Stomach (tissue), 19 donors: ENCODE measurements at places on chromosomes 1 and 21. TPM values are rescaled to one million over a fixed set of nuclear protein-coding genes. Genes with fewer than 3 reads are reported as not detected.

PDE9A gene
- total RNA-seq = 77.1 TPM

DNA sequence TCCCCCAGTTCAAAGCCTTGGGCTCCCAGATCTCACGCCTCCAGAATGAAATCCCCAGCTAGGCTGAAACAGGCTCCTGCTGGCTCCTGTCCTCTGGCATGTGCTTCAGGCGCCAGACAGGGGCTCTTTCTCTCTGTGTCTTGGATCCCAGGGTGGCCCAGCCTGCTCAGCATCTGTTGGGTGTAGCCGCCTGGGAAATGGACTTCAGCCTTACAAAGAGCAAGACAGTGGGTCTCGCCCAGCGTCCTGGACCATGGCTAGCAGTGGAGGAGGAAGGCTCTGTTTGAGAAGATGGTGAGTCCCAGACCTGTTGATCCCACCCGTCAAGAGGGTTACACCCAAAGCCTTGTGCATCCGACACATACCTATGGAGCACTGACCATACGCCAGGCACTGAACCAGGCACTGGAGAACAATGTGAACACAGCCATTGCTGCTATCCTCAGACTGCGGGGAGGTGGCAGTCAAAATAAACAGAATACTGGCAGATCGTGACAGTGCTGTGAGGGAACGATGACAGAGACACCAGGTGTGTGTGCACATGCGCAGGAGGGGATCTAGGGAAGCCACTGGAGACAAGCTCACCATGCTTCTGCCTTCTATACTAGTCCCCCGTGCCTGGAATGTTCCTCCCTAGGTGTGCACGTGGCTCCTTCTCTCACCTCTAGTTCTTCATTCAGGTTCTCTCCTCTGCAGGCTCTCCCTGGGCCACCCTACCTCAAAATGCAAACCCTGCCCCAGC is 93.0 kb upstream of the GCLM start:
- no peak overlapping the region for H3K4me3 ChIP-seq
- H3K4me1 ChIP-seq = no peaks in the 10 kb centered on the region
- H3K27ac ChIP-seq = no peak overlapping the region
- no peaks in the 10 kb centered on the region for H3K27me3 ChIP-seq
- H3K36me3 ChIP-seq = no peaks in the 10 kb centered on the region

DNA sequence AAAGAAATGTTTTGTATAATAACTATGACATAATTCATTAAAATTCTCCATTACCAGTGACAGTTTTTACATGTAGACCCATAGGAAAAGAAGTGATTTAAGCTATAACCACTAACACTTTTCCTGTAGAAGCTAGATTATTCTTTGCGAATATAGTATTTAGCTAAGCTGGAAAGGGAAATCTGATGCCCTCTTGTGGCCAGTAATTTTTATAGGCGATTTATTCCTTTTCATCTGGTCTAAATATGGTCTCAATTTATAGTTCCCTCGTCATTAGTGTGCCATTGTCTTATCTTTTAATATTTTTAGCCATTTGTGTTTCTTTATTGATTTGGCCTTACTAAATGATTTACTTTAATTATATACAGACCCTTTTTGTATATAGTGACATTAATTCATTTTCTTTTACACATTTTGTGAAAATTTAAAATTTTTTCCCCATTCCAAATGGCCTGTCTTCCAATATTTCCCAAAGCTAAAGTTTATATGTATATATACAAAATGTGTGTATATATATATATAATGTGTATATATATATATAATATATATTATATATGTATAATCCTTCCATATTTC is 26.7 kb downstream of the BTG3 start:
- H3K27ac ChIP-seq = no peak overlapping the region
- no peaks in the 10 kb centered on the region for H3K36me3 ChIP-seq
- no peaks in the 10 kb centered on the region for H3K27me3 ChIP-seq
- H3K4me3 ChIP-seq = no peak overlapping the region

- no peaks in the 10 kb centered on the region for H3K4me1 ChIP-seq
- H3K36me3 ChIP-seq = no peaks in the 10 kb centered on the region
- no peak for DNase-seq
- H3K27ac ChIP-seq = no peak overlapping the region
- no peak overlapping the region for H3K4me3 ChIP-seq
- H3K27me3 ChIP-seq = no peaks in the 10 kb centered on the region
Observed at GRCh38 chr1:198440842-198441241, 99.6 kb downstream of the ATP6V1G3 start.

DNA sequence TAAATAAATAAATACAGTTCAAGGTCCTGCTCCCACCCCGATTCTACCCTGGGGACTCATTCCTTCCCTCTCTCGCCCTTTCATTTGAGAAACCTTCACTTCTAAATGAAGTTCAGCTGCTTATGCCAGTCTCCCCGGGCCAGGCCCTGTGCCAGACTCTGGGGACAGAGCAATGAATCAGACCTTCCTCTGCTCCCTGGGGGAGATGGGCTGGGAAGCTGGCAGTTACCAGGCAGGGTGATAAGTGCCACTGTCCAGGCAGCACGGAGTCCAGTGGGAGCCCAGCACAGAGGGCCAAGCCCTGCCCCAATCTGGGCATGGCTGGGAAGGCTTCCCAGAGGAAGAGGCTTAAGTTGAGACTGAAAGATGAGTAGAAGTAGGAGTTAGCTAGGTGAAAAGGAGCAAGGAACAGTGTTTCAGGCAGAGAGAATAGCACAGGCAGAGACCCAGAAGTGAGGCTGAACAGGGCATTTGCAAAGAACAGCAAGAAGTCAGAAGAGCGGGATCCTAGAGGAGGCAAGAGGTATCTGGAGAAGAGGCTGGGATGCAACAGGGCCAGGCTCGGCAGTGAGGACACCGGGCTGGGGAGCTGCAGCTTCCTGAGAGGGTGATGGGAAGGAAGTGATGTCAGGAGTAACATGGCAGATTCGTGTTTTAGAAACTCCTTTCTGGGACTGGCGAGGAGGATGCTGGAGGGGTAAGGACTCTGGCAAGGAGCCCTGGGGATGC is 13.5 kb downstream of the KCNQ4 start:
- H3K36me3 ChIP-seq = no peaks in the 10 kb centered on the region
- H3K27me3 ChIP-seq = no peaks in the 10 kb centered on the region
- no peak overlapping the region for H3K27ac ChIP-seq
- no peak overlapping the region for H3K4me3 ChIP-seq
- H3K4me1 ChIP-seq = peaks cover 37% of the 10 kb centered on the region

DNA sequence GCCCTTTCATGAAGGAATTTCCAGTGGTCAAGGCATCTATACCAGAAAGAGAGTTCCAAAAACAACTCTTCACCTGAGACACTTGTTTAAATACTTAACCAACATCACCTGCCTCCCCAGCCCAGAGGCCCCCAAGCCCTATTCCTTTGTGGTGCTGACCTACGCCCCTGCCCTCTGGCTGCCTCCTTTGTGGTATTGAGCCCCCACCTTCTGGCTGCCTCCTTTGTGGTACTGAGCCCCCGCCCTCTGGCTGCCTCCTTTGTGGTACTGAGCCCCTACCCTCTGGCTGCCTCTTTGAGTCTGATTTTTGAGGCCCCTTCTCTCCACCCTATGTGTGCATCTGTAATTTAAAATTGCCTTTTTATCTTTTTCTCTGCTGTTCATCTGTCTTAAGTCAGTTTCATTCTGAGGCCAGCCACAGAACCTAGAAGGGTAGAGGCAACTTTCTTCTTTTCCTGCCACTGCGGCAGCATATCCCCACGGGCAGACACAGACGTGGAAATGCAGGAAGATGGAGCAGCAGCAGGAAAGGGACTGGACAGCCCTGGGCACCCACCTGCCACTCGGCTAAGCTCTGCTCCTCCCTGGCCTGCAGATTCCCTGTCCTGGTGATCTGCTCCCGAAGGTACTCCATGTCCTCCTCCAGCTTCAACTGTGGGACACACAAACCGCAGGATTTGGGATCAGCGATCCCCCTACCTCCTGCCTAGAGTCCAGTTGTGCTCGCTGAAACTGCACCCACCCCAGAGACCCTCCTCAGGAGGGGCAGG is 3.2 kb downstream of the TRIM17 start:
- peaks cover 23% of the 10 kb centered on the region for H3K4me1 ChIP-seq
- DNase-seq = no peak
- no peak overlapping the region for H3K4me3 ChIP-seq
- no peak overlapping the region for H3K27ac ChIP-seq
- H3K27me3 ChIP-seq = peaks cover 38% of the 10 kb centered on the region

DNA sequence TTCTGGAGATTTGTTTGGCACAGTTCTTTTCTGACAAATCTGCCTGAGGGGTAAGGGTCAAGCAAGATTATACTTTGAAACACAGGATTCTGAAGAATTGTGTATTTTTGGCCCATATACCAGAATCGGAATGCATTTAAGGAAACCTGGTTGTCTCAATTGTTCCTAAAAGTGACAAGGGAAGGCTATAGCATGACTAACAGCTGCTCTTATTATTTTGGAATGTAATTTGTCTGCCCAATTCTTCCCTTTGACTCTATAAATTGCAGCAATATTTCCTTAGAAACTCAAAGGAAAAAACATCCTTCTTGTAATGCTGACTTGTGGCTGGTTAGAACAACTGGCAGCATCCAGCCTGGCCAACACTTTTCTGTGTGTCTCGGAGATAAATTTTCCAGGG is 15.8 kb upstream of the VCAM1 start:
- no peak overlapping the region for H3K27ac ChIP-seq
- no peaks in the 10 kb centered on the region for H3K4me1 ChIP-seq
- no peaks in the 10 kb centered on the region for H3K36me3 ChIP-seq
- H3K4me3 ChIP-seq = no peak overlapping the region
- H3K27me3 ChIP-seq = no peaks in the 10 kb centered on the region
- DNase-seq = no peak

- no peaks in the 10 kb centered on the region for H3K27me3 ChIP-seq
- H3K4me1 ChIP-seq = no peaks in the 10 kb centered on the region
- H3K36me3 ChIP-seq = peaks cover 99% of the 10 kb centered on the region
- no peak overlapping the region for H3K4me3 ChIP-seq
Observed at GRCh38 chr1:55156093-55156492, 59.1 kb downstream of the USP24 start.

DNA sequence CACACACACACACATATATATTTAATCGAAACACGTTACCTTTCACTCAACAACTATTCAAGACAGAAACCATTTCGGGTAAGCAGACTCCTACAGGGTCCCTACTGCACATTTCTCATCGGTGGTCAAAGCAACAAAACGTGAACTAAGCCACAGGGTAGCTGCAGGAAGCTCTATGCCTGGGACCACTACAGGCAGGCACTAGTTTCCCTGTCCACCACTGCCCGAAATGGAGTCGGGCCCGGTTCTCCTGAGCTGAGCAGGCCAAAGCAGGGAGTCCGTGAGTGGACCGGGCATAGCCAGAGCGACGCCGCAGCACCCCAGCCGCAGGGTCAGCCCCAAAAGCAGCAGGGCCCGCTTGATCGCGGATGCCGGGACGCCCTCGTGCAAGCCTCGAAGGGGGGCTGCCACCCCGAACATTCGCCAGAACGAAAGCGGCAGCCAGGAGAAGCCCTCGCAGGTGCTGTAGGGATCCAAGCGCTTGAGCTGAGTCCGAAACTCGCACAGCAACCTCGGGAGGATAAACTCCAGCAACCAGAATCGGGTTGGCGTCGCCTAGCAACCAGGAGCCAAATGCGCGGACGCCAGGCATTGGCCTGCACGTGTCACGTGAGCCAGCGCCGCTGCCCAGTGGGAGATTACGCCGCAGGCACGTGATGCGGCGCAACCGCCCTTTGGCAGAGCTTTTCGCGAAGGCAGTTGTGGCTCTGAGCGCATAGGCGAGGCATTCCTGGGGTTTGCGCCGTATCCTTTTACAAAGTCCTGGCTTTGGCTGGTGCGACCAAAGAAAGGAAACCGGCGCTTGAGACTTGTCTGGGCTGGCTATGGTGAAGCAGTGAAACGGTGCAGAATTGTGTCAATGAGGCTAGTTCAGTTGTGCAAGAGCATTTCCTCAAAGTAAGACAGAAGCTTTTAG is 13.9 kb upstream of the DDI2 start:
- DNase-seq = peak; percentile 99
- no peaks in the 10 kb centered on the region for H3K27me3 ChIP-seq
- H3K36me3 ChIP-seq = no peaks in the 10 kb centered on the region
- peak overlapping the region; percentile 86 for H3K27ac ChIP-seq
- H3K4me1 ChIP-seq = peaks cover 16% of the 10 kb centered on the region

DNA sequence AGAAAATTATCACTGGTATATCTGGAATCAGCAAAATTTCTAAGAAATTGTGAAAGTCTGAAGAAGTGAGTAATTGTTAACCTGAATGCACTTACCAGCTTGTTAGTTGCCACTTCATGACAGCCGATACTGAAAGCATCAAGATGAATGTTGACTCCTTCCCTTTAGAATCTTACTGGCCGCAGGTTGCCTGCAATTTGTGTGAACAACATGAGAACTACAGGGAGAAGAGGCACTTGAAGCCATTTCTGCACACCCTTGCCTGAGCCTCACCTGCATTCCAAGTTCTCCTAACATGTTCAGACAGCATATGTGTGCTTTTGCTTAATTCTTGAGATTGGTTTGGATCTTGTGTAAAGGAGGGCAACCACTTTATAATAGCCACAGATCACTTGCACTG is 59.2 kb upstream of the SSX2IP start:
- H3K27me3 ChIP-seq = no peaks in the 10 kb centered on the region
- no peak overlapping the region for H3K4me3 ChIP-seq
- no peak overlapping the region for H3K27ac ChIP-seq
- H3K36me3 ChIP-seq = no peaks in the 10 kb centered on the region

DNA sequence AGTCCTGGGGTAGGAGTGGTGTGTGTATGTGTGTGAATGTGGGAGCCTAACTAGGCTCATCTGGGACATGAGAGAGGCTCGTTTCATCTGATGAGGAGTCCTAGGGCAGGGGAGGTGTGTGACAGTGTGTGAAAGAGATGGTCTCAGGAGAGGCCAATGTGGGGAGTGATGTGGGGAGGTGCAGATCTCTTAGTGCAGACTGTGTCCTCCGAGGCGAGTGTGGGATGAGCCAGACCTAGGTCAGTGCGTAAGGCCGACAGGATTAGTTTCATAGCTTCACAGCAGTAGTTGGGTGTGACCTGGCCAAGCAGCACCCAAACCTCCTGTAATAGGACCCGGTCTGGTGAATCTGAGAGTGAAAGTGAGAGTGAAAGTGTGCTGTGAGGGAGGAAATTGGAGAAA is 94.7 kb downstream of the LIPI start:
- H3K4me1 ChIP-seq = no peaks in the 10 kb centered on the region
- H3K4me3 ChIP-seq = no peak overlapping the region
- H3K36me3 ChIP-seq = no peaks in the 10 kb centered on the region
- no peaks in the 10 kb centered on the region for H3K27me3 ChIP-seq
- no peak overlapping the region for H3K27ac ChIP-seq
